ENCODE measurements at places on chromosomes 11 and 22.
A peak's percentile ranks its signal among the peaks of the same experiment; 100 is the strongest.

DNA sequence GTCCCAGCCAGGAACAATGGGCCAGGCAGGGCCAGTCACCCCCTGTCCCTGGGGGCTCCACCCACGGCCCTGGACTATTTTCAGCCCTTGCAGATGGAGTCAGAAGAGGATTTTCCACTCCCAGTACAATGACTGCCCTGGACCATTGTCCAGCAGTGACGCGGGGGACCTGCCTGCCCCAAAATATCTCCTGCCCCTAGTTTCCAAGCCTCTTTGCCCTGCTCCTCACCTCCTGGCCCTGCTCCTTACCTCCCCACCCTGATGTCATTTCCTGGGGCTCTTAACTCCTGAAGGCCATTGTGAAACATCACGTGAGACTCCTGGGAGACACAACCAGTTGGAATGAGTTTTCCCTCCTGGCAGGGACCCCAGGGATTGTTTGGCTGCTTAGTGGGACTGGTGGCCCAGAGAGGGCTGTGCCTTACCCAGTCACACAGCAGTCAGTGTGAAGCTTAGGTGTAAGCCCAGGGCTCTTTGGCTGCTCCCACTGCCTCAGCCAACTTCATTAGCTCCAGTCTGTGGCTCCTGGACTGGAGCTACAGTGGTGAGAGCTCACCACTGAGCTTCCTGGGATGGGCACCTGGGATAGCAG lies 22.2 kb downstream of the P2RY2 start:
- peak; percentile 52 for DNase-seq

GRCh38 chr11:111336062-111336461 lies 37.7 kb downstream of the POU2AF3 start:
- no peak for DNase-seq

- DNase-seq = no peak
Observed at GRCh38 chr11:44673688-44674087, 53.1 kb upstream of the TSPAN18 start.

DNA sequence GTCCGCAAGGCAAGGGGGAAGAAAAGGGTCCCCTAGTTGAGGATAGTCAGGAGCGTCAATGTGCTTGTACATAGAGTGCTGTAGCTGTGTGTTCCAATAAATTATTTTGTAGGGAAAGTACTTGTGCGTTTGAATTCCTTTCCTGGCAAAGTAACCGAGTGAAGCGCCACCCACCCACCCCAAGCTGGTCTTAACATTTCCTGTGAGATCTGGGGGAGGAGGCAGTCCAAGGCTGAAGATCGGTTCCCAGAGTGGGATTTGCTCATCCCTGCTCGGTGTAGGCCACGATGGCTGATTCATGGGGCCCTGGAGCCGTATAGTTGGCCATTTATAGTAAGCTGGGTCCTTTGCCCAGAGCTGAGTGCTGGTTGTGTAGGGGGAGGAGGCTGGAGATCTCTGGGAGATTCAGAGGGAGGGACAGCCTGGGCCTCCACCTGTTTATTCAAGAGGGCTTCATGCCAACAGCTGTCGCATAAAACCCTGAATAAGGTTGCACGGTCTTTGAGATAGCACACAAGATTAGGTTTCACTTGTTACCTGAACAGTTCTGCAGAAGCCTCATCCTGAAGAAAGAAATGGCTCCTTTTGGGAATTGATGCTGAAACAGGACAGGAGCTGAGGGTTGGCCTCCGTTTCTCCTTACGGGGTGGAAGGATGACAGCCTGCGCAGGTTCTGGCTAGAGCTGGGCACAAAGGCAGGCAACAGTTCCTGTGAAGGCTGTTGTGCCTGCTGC lies 2.4 kb downstream of the ATF4 start:
- DNase-seq = peak; percentile 66

GRCh38 chr11:119989159-119989821 lies 148.6 kb downstream of the TRIM29 start:
- DNase-seq = no peak

DNA sequence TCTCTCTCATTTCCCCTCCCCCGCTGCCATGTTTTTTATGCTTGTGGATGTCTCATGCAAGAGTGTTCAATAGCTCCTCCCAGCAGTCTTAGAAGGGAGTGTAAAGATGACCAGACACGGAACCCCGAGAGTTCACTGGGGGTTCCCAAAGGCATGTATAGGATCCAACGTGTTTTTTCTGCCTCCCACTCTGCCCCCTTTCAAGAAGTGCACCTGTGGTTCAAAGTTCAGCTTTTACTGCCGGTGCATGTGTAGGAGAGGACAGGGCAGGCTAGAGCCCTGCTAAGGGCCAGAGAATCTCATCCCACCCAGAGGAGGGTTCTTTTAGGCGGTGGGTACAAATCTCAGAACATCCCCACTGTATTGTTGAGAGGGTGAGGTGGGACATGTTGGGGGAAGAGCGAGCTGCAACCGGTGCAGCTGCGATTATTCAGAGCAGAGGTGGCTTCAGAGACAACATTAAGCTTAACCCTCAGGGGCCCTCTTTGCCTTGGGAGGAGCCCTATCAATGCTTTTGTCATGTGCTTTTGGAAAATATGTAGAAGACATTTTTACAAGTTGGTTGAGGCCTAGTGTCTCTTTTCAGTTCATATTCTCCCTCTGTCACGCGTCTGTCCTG lies 14.5 kb downstream of the MIF start:
- DNase-seq = no peak

DNA sequence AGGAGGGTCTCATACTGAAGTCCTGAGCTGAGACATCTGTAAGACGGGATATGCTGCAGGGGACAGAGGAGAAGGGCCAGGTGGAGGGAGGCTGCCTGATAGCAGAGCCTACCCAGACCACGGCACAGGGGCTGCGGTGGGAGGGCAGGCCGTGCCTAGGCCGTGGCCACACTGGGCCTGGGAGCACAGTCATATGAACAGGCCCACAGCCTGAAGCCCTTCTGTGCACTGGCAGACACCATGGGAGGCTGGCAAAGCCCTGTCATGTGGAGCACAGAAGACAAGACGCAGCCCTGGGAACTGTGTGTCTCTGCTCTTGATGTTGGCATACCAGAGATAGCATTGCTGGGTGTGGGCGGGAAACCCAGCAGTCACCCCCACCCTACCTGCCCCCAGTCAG lies 3.3 kb downstream of the SPATA19 start:
- no peak for DNase-seq

DNA sequence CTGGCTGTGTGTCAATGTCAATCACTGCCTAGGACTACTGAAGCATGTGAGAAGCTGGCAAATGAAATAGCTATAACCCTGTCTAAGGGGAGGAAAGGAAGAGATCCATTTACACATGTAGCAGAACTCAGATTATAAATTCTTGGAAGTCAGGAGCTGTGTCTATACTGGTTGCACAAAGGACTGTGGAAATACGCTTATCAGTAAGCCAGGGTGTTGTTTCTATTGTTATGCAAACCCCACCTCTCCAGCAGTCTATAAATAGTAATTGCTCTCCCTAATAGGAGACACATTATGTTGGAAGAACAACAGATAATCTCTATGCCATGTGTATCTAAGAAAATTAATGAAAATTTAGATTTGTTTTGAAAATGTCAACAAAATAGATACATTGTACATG lies 693.4 kb upstream of the CCDC90B start:
- DNase-seq = no peak

GRCh38 chr11:66363805-66364535 lies 7.6 kb downstream of the SLC29A2 start:
- peak; percentile 19 for DNase-seq

- DNase-seq = peak; percentile 80
Observed at GRCh38 chr22:49930596-49931412, 12.4 kb downstream of the CRELD2 start.

DNA sequence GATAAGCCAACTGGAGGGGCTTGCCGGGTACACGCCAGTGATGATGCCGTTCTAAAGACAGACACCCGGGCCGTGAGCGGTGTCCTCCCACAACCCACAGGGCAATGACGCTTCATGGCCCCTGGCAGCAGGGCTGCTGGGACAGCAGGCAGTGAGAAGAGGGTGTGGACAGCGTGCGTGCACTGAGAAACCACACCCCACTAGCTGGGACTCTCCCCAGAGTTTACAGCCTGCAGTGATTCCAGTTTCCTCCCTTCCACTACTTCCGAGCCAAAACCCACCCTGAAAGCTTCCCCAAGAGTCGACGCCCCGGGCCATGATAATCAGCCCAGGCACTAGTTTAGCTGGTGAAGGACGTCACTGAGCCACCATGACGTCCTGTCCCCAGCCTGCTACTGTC lies 29.2 kb downstream of the CPT1A start:
- no peak for DNase-seq
